Hepatocyte (in vitro differentiated cells): ENCODE measurements at places on chromosomes 7 and 10. TPM values are rescaled to one million over a fixed set of nuclear protein-coding genes. Genes with fewer than 3 reads are reported as not detected.

CH25H gene
- total RNA-seq, result 3.9 and 8.8 TPM in 2 replicates

TRPV5 gene
- not detected in 2 replicates for total RNA-seq

STEAP1B gene
- 0.36 TPM in 1 of 2 replicates, not detected in the other for total RNA-seq

EXOC4 gene
- total RNA-seq, result 56.1 and 66.8 TPM in 2 replicates

OR2A5 gene
- 0.44 and 0.77 TPM in 2 replicates for total RNA-seq

ELFN1 gene
- 2.9 and 3.6 TPM in 2 replicates for total RNA-seq

LDB1 gene
- 46.3 and 47.2 TPM in 2 replicates for total RNA-seq
